HFFc6 (cell line): ENCODE measurements at places on chromosomes 2 and 18. TPM values are rescaled to one million over a fixed set of nuclear protein-coding genes. Genes with fewer than 3 reads are reported as not detected.

DAPL1 gene
- total RNA-seq = not detected in 3 replicates

SULT1C4 gene
- total RNA-seq = not detected in 3 replicates

ACVR1C gene
- 0.05 TPM in 1 of 3 replicates, not detected in the others for total RNA-seq

EVA1A gene
- 69.4 to 75.8 TPM (median 72.2 TPM) in 3 replicates for total RNA-seq

LINC00305 gene
- not detected in 3 replicates for total RNA-seq

STAT4 gene
- 0.48 to 1.2 TPM (median 1.1 TPM) in 3 replicates for total RNA-seq

CRYGD gene
- total RNA-seq = not detected in 3 replicates

EML6 gene
- total RNA-seq = 0.24 to 1.1 TPM (median 0.37 TPM) in 3 replicates

MC4R gene
- not detected in 2 replicates for total RNA-seq

CDK15 gene
- 24.5 to 59.8 TPM (median 32.0 TPM) in 3 replicates for total RNA-seq

HOXD3 gene
- 0.25 TPM in 1 of 3 replicates, not detected in the others for total RNA-seq

NEU4 gene
- total RNA-seq = not detected in 3 replicates

GATA6 gene
- total RNA-seq = 0.18 to 1.4 TPM (median 0.41 TPM) in 3 replicates

PARD3B gene
- total RNA-seq = 15.0 to 19.1 TPM (median 18.7 TPM) in 3 replicates

PLEKHB2 gene
- total RNA-seq = 87.3 to 89.8 TPM (median 87.5 TPM) in 3 replicates

AMER3 gene
- total RNA-seq = not detected in 3 replicates
